ENCODE measurements at places on chromosomes 7 and 10.

DNA sequence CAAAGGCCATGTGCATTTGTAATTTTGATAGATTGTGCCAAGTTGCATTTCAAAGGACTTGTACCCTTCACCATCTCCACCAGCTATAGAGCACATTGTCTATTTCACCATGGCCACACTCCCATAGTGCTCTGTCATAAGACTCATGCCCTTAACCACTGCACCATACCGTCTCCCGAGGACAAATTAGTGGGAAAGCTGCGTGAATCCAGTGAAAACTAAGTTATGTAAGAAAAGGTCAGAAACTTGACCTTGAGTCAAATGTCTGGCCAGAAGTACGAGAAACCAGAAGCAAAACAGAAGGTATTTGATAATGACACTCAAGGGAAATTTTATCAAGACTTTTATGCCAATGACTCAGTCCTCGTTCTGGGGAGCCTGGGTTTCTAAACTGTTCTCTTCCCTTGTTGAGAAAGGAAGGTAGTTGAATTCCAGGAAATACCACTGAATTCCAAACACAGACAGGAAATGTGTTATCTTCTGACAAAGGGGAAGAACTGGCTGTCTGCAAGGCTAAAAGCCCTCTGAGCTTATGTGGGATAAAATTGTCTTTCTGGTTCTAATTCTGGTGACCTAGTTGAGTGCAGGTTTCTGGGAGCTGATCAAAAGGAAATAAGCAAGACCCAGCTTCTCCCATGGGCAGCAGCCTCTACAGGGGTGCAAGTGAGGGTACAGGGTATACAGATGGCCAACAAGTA, 49.7 kb downstream of the CDK1 start:
- no peak for DNase-seq

GRCh38 chr10:71432101-71432905, 35.6 kb downstream of the CDH23 start:
- no peak for DNase-seq

GRCh38 chr7:47873762-47874161, 74.5 kb downstream of the PKD1L1 start:
- DNase-seq = no peak

DNA sequence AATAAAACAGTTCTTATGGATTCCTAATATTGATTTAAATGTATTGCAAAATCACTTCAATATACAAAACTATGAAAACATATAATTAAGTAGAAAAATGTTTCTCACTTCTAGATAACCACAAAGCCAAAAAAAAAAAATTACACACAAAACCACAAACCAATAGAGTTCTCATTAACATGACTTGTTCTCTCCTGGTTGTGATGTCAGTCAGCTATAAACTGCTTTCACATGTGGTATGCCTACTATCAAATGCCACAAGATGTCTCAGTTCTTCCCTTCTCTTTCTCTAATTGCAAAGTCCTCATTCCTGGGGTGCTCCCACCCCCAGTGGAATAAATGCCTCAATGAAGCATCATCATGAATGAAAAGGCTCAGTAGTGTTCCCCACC, 16.6 kb downstream of the GNAI1 start:
- peak; percentile 83 for DNase-seq

DNA sequence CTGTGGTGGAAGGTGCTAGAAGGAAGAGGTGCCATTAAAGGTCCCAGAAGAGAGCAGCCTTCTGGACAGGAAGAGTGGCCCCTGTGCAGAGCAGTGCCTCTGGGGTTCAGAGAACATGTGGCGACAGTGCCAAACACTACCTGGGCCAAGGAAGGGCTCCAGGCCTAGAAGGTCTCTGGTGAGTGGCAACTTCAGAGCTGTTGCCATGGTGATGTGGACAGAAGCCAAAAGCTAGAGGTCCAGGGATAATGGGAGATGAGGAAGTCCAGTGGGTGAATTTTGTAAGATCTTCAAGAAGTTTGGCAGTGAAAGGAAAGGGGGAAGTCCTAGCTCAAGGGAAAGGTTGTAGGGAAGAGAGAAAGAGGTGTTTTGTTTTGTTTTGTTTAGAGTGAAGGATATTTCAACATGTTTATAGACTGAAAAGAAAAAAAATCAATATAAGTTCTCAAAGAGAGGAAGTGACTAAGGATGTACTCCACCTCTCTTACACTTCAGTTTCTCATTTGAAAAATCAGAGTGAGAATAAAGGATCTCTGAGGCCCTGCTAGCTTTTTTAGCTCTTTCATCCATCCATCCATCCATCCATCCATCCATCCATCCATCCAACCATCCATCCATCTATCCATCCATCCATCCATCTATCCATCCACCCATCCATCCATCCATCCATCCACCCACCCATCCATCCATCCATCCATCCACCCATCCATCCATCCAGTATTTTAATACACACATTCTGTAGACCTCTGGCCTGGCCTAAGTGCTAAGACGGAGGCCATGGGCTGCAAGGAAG, 77.1 kb upstream of the DUSP5 start:
- no peak for DNase-seq

- no peak for DNase-seq
Measured at GRCh38 chr10:75400163-75400770, 1.3 kb downstream of the ZNF503 start.

DNA sequence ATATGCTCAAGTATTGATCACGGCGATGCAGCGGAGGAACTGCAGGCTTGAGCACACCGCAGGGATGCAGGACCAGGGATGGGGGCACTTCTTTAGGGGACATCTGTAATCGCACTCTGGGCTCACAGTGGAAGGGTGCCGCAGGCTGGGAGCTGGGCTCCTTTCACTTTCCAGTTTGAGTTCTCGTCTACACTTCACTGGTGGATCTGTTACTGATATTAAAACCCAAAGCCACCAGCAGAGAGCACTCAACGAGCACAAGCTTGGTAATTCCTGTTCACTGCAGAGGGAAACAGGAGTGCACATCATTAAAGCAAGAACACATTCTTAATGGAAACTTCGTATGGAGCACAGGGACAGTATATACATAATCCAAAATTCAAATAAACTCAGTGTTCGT, 91.3 kb downstream of the PARD3 start:
- peak; percentile 48 for DNase-seq

DNA sequence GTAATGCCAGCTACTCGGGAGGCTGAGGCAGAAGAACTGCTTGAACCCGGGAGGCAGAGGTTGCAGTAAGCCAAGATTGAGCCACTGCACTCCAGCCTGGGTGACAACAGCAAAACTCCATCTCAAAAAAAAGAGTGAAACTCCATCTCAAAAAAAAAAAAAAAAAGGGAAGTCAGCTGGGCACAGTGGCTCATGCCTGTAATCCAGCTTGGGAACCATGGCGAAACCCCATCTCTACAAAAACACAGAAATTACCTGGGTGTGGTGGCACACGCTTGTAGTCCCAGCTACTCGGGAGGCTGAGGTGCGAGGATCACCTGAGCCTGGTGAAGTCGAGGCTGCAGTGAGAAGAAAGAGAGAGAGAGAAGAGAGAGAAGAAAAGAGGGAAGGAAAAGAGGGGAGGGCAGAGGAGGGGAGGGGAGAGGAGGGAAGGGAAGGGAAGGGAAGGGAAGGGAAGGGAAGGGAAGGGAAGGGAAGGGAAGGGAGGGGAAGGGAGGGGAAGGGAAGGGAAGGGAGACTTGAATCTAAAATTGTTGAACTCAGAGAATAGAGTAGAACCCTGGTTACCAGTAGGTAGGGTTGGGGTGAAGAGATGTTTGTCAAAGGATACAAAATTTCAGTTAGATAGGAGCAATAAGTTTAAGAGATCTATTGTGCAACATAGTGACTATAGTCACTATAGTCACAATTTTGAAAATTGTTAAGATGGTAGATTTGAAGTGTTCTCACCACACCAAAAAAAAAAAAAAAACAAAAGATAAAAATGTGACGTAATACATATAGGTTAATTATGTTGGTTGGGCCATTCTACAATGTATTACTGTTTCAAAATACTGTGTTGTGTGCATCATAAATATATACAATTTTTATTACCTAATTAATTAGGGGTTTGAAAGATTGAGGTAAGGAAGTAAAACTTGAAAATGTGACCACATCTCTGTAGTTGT, 2.5 kb downstream of the SLC16A9 start:
- DNase-seq = no peak

- DNase-seq = no peak
Measured at GRCh38 chr7:108367946-108368345, 88.3 kb downstream of the NRCAM start.

DNA sequence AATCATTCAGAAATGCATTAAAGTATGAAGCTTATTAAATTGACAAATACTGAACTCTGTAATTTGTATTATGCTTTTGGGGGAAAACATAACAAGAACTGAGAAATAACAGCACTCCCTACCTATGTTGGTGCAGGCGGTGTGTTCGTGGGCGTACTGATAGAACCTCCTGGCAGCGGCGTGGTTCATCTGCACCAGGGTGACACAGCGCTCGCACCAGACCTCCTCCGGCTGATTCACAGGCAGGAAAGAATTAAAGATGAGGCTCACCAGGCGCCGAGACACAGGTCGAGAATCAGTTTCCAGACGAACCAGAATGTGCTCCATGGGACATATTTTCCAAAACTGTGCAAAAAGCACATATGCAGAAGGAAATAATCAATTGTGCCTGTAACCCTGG, 40.2 kb downstream of the NCAPG2 start:
- no peak for DNase-seq

DNA sequence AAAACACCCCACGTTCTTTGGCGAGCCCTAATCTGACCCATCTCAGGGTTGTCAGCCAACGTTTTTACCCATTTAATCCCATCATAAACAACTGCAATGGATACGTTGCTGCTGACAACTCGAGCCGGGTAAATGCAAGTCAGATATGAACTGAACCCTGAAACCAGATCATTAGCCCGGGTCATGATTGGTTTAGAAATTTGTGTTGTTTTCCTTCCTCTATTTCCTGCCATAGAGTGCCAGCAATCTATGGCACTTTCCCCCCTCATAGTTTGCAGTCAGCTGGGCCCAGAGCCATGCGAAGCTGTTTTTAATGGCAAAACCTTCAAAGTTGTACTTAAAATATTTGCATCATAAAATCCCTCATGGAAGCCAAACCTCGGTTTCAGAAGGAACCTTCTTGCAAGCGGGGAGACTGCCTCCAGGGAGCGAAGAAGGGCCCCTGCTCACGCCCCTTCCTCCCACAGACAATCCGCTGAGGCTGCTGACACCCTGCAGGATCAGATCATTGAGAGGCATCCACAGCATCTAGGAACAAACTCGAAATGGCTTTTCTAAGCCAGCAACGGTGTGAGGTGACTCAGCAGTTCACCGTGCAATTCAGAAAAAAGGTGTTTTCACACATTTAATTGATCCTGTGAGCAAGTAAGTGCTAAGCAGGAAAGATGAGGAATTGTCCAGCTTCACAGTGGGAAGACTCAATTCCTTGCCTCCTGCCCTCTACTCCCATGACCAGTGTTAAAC, 710.1 kb downstream of the PARD3 start:
- no peak for DNase-seq
